Left colon (tissue), 2 donors: ENCODE measurements at places on chromosomes 13 and 19. TPM values are rescaled to one million over a fixed set of nuclear protein-coding genes. Genes with fewer than 3 reads are reported as not detected.

GRCh38 chr19:34232566-34233481, 21.5 kb upstream of the GARRE1 start:
- DNase-seq: no peak

DNA sequence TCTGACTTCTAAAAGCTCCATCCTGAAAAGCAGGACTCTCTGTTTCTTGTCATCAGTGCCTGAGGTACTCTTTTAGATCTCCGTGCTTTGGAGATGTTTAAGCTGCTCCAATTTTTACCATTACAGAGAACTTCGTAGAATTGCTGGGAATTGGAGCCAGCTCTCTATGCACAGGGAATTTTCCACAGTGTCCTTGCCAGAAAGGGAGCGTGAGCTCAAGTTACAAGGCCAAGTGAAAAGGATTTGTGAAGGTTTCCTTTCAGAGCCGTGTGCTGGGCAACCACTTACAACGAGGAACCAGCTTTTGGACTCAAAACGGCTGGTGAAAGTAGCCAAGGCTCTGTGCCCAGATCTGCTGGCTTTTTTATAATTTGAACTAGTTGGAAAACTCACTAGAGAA, 82.6 kb downstream of the NUFIP1 start:
- no peak for DNase-seq

DNA sequence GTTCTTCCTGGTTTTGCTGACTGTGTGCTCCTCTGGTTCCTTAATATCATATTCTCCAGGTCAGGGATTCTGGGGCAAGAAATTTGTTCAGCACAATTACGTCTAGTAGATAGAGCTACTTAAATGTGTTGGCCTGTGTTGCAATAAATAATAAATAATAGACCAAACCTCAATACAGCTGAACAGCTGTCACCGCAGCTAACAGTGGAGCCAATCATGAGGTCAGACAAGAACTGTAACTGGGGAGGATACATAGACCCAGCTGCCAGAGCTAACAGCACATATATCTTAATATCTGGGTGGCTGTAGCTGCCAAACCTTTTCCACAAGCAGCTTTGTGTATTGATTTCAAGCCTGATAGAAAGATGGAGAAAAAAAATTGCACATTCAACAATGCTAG, 1596.3 kb upstream of the PCDH20 start:
- no peak for DNase-seq

GRCh38 chr13:86862137-86862536, 809.0 kb upstream of the SLITRK5 start:
- no peak for DNase-seq

DNA sequence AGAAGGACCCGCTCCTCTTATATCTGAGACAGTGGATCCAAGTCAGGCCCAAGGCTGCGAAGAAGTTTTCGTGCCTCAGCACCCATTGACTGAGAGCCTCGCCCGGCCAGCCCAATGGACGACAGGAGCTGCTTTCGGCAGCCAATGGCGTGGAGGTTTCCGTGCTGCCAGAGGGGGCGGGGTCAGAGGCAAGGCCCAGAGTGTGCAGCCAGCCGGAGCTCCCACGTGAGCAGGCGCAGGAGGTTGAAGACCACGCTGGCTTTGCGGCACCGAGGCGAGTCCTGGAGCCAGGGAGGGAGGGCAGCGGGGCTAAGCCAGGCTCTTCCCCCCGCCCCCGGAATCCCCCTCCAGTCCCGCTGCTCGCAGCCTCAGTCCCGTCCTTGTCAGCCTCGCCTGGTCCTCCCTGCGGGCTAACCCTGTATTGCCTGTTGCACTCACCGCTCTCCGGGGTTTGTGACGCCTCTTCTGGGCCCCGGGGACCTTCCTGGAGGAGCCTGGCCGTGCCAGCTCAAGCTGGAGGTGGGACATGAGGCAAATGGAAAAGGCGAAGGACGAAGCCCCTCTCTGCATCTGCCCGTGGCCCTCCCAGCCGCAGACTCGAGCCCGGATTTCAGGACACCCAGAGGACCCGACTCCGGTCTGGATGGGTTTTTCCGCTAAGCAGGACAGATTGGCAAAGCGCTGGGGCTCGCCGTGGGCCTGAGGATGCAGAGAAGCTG, 1.5 kb downstream of the IFNL4 start:
- DNase-seq: peak; percentile 24

FBXL3 gene
- 37.7 TPM for total RNA-seq

CEACAM3 gene
- total RNA-seq: 4.8 TPM

ZNF493 gene
- 20.2 TPM for total RNA-seq
